H9 (cell line): ENCODE measurements at places on chromosomes 12 and 14. TPM values are rescaled to one million over a fixed set of nuclear protein-coding genes. Genes with fewer than 3 reads are reported as not detected.

DNA sequence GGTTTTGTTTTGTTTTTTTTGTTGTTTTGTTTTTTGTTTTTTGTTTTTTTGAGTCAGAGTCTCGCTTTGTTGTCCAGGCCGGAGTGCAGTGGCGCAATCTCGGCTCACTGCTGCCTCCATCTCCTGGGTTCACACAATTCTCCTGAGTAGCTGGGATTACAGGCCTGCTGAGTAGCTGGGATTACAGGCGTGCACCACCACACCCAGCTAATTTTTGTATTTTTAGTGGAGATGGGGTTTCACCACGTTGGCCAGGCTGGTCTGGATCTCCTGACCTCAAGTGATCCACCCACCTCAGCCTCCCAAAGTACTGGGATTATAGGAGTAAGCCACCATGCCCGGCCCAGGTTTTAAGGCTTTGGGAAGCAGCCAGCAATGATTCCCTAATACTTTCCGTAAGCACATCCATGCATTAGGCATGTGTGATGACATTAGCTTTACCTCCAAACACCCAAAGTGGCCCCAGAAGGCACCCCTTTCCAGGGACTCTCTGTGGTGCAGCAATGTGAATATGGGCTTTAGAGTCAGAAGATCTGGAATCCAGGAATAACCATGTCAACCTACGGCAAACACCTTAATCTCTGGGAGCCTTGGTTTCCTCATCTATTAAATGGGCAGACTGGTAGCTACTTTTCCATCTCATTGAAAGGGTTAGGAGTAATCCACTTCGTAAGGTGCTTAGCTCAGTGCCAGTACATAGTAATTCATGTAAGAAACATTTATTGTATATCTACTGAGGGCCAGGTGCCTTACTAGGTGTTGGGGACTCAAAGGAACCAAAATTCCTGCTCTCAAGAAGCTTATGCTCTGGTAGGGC, 152.9 kb downstream of the ZFP36L1 start:
- no peak for DNase-seq
- no peak overlapping the region for H3K4me3 ChIP-seq
- H3K27ac ChIP-seq: no peak overlapping the region
- no peaks in the 10 kb centered on the region for H3K27me3 ChIP-seq

DNA sequence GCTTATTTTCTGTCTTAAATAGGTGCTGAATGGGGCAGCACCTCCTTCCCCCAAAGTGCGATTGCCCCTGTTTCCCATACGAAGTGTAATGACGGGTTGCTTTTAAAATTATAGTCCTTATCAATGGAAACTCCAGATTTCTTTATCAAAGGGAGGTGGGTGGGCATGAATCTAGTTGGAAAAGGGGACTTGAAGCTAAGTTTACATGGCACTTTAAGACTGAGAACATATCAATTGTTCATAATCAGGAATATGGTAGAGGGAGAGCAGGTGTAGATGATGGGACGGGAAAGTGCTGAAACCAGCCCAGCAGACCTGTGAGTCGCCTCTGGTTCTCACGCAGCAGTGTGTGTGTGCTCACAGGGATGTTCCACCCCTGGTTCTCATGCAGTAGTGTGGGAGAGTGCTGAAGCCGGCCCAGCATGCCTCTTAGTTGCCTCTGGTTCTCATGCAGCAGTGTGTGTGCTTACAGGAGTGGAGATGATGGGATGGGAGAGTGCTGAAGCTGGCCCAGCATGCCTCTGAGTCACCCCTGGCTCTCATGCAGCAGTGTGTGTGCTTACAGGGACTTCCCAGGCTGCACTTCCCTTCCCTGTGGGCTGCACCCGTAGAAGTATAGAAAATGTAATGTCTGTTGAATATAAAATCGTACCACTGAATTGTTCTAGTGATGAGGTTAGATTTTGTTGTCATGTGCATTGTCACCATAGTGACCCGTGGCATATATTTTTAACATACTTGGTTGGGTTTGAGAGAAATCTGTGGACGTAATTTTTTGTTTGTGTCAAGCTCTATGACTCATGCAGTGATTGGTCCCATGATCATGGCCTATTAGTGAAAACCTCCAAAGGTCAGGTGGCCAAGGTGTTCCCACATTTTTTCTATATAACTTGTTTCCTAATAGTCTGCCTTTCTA, 51.6 kb downstream of the GPATCH2L start:
- no peaks in the 10 kb centered on the region for H3K27me3 ChIP-seq
- H3K4me3 ChIP-seq: no peak overlapping the region
- no peak overlapping the region for H3K27ac ChIP-seq
- H3K36me3 ChIP-seq: peaks cover 22% of the 10 kb centered on the region; the same call in 2 of the 3 replicates
- DNase-seq: no peak
- no peaks in the 10 kb centered on the region; the same call in 1 of the 2 replicates for H3K4me1 ChIP-seq

Gene RNF212B
- total RNA-seq: 0.15 and 0.39 TPM in 2 replicates

Gene KRT81
- not detected in 2 replicates for total RNA-seq

GRCh38 chr12:58396239-58396638, 454.9 kb downstream of the ATP23 start:
- H3K27ac ChIP-seq: no peak overlapping the region
- no peaks in the 10 kb centered on the region; the same call in 2 of the 3 replicates for H3K36me3 ChIP-seq
- DNase-seq: no peak
- no peaks in the 10 kb centered on the region for H3K27me3 ChIP-seq
- no peak overlapping the region for H3K4me3 ChIP-seq

DNA sequence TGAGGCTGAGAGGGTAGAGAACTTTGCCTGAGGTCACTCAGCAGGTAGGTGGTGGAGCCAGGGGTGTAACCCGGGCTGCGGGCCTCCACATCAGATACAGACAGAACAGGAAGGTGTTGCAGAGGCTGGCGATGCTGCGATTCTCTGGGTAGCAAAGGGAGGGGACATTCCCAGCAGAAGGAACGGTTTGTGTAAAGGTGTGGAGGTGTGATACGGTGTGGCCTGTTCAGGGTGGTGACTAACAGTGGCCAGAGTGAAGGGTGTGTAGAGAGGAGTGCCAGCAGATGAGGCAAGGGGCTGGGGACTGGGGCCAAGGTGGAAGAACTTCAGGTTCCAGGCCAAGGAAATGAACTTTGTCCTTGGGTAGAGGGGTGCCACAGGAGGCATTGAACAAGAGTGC, 18.2 kb upstream of the FAIM2 start:
- H3K4me1 ChIP-seq: no peaks in the 10 kb centered on the region
- DNase-seq: peak; percentile 20
- H3K27me3 ChIP-seq: no peaks in the 10 kb centered on the region
- no peak overlapping the region for H3K4me3 ChIP-seq

Gene ANO4
- 5.7 and 6.1 TPM in 2 replicates for total RNA-seq

Gene ANKRD52
- 33.4 and 34.6 TPM in 2 replicates for total RNA-seq

GRCh38 chr12:118237908-118238307, 102.0 kb downstream of the PEBP1 start:
- no peaks in the 10 kb centered on the region for H3K36me3 ChIP-seq
- no peak overlapping the region for H3K4me3 ChIP-seq
- no peak overlapping the region for H3K27ac ChIP-seq

- no peaks in the 10 kb centered on the region for H3K27me3 ChIP-seq
- no peak overlapping the region for H3K4me3 ChIP-seq
- no peaks in the 10 kb centered on the region for H3K4me1 ChIP-seq
- DNase-seq: no peak
- H3K36me3 ChIP-seq: no peaks in the 10 kb centered on the region
Observed at GRCh38 chr12:63362791-63363190, 211.8 kb upstream of the AVPR1A start.

Gene ARF6
- 49.2 and 51.0 TPM in 2 replicates for total RNA-seq

DNA sequence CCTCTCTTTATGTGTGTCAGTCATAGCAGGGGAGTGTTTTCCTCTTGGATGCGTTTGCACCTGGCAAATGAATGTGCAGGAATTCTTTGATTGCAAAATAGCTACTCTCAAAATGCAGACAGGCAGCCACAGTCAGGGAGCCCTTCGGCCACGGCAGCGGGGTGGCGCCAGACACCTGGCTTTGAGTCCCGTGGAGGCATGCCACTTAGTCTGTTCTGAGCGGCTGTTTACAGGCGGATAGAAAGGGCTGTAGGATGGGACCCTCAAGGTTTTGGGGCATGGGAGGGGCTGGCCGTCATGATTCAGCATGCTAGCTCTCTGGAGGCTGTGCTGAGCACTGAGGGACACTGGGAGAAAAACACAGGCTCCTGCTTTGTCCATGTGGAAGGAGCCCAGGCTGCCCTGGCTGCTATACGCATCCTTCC, 117.1 kb downstream of the SLC25A47 start:
- H3K27ac ChIP-seq: no peak overlapping the region
- peak; percentile 75 for DNase-seq
- no peaks in the 10 kb centered on the region for H3K36me3 ChIP-seq

DNA sequence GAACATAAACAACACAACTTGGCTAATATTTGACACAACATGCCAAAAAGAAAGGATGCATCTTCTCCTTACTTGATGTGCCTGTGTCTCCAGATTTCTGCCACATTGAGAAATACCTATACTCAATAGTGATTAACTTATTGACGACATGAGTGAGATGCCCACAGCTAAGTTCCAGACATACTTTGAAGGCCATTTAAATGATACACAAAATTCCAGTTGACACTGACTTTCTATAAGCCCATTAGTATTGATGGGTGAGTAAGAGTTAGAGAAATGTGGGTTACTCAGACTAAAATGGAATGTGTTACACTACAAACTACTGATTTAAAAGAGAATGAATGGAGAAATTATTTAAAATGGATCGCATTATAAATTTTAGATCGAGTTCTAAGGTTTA, 838.2 kb upstream of the MGAT4C start:
- no peak for DNase-seq
- no peaks in the 10 kb centered on the region for H3K4me1 ChIP-seq
- peaks cover 10% of the 10 kb centered on the region for H3K36me3 ChIP-seq
- H3K27ac ChIP-seq: no peak overlapping the region
- H3K27me3 ChIP-seq: no peaks in the 10 kb centered on the region

DNA sequence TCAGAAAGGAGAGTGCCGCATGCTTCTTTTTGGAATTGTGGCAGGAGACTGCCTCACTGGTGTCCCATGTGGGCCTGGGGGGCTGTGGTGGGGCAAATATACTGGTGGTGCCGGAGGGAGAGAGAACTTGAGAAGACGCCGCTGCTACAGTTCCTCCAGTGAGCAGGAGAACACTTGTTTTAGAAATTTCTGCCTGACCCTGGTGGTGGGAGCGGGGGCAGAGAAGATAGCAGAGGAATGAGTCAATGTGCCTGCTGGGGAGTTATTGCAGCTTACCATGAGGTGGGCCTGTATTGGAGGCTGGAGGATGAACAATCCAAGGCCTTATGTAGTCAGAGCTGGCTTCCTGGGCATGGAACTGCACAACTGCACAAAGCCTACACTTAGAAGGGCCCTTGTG, 211.8 kb downstream of the SNAPC1 start:
- no peak overlapping the region for H3K4me3 ChIP-seq
- H3K4me1 ChIP-seq: no peaks in the 10 kb centered on the region; the same call in 1 of the 2 replicates
- peaks cover 16% of the 10 kb centered on the region for H3K36me3 ChIP-seq
- no peaks in the 10 kb centered on the region for H3K27me3 ChIP-seq
- no peak for DNase-seq
- H3K27ac ChIP-seq: no peak overlapping the region

Gene CFAP73
- total RNA-seq: not detected in 2 replicates

Gene KLHL33
- 0.04 TPM in 2 replicates for total RNA-seq

Gene PRB2
- total RNA-seq: not detected in 2 replicates

DNA sequence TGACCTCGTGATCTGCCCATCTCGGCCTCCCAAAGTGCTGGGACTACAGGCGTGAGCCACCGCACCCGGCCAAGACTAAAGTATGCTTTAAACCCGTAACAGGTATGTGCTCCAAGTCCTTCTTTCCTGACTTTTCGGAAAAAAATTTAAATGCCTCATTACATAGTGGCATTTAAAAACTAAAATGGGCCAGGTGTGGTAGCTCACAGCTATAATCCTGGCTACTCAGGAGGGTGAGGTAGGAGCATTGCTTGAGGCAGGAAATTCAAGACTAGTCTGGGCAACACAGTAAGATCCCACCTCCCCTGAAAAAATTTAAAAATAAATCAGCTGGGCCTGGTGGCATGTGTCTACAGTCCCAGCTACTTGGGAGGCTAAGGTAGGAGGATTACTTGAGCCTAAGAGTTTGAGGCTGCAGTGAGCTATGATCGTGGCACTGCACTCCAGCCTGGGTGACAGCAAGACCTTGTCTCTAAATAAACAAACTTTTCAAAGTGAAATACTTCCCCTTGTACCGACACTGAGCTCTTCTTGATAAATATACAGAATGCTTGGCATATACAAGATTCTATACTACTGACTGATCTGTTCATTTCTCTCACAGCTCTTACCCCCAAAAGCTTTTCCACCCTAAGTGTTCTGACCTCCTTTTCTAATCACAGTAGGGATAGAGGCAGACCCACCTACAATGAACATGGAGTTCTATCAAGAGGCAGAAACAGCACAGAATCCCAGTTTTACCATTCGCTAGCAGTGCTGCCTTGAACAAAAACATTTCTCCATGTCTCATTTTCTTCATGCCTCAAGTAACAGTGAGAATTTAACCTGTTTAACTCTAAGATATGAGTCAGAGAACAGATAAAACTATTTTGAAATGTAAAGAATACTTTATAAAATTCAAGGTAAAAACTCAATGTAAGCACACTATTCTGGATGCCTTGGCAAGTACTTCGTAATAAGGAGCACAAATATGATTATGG, 7.9 kb downstream of the PPP4R3A start:
- H3K27ac ChIP-seq: no peak overlapping the region
- no peak overlapping the region for H3K4me3 ChIP-seq
- H3K36me3 ChIP-seq: peaks cover 29% of the 10 kb centered on the region; the same call in 2 of the 3 replicates
- no peak for DNase-seq
- H3K27me3 ChIP-seq: no peaks in the 10 kb centered on the region
- H3K4me1 ChIP-seq: no peaks in the 10 kb centered on the region

DNA sequence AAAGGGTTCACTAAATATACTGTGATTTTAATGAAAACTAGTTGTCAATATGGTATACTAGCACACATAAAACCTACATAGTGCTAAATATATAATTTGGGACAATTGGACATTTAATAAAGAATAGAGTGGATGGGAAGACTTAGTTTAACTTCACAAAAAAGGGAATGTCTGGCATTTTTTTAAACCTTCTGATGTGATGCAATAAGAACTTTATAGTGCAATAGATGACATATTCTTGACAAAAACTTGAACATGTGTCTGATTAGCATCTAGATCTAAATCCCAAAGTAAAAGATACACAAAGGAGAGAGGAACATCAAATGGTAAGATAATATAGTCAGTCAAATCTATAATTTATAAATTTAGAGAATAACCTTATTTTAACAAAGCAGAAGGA, 488.3 kb upstream of the SYT1 start:
- DNase-seq: no peak
- H3K4me1 ChIP-seq: no peaks in the 10 kb centered on the region; the same call in 1 of the 2 replicates
- no peaks in the 10 kb centered on the region for H3K27me3 ChIP-seq
- H3K4me3 ChIP-seq: no peak overlapping the region

- H3K36me3 ChIP-seq: no peaks in the 10 kb centered on the region
- H3K27me3 ChIP-seq: no peaks in the 10 kb centered on the region
- no peak overlapping the region for H3K27ac ChIP-seq
- no peak overlapping the region for H3K4me3 ChIP-seq
Observed at GRCh38 chr12:76158518-76159321, 74.2 kb upstream of the NAP1L1 start.

Gene OR4M1
- not detected in 2 replicates for total RNA-seq

- H3K27me3 ChIP-seq: peaks cover 35% of the 10 kb centered on the region
- peak overlapping the region; percentile 54; the same call in 1 of the 2 replicates for H3K4me3 ChIP-seq
- no peaks in the 10 kb centered on the region for H3K4me1 ChIP-seq
- peak; percentile 28 for DNase-seq
- no peak overlapping the region for H3K27ac ChIP-seq
Observed at GRCh38 chr12:1530592-1531152, 63.7 kb downstream of the FBXL14 start.

Gene P2RX7
- total RNA-seq: 0.09 TPM in 1 of 2 replicates, not detected in the other
